Caki2 (cell line): ENCODE measurements at places on chromosomes 7 and 10. TPM values are rescaled to one million over a fixed set of nuclear protein-coding genes. Genes with fewer than 3 reads are reported as not detected.

DNA sequence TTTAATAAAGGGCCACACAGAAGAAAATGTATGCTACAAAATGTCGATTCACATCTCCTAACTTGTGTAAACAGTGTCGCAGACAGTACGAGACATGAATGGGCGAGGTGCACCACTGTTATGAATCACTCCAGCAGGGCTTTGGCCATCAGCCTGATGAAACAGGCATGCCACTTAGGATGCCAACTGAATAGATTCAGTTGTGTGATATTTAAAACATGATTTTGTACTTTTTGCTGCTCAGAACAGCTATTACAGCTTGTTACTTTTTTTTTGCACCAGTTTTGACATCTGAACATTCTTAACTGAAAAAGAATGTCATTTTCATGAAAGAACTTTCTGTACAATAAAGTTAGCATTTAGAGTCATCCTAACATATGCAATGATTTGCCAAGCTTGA lies 138.1 kb downstream of the VTI1A start:
- DNase-seq: peak; percentile 15

TBX20 gene
- not detected in 2 replicates for total RNA-seq

ZNF503 gene
- total RNA-seq: 11.6 and 16.2 TPM in 2 replicates

- no peak for DNase-seq
These were observed 11.5 kb upstream of the GPER1 start for GRCh38 chr7:1076184-1077072.
